ENCODE measurements at places on chromosomes 3 and 15.
A peak's percentile ranks its signal among the peaks of the same experiment; 100 is the strongest.

- DNase-seq, result no peak
Measured at GRCh38 chr3:11928381-11928780, 75.8 kb upstream of the SYN2 start.

DNA sequence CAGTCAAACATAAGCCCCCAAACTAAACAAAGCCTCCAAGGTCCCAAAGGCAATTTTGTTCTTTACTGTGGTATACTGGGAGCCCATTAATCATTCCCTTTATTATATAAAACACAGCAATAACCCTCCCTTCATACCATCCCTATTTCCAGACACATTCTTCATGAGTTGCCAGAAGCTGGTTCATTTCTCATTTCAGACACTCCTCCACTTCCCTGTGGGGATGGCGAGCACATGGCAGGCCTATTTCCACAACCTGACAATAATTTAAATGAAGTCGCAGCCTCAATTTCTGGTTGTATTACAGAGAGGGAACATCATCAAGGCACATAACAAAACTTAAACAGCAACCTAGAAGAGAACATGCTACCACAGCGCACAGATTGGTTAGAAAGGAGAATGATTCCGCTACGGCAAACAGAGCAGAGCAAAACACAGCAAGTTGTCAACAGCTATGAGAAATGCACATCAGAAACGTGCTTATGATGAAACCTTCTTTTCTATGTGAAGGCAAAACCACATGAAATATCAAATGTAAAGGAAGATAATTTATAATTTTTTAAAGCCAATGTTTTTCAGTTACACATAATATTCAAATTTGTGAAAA is 63.3 kb upstream of the ARHGEF3 start:
- DNase-seq, result no peak

GRCh38 chr3:106013971-106014370 is 145.2 kb upstream of the CBLB start:
- DNase-seq, result no peak

DNA sequence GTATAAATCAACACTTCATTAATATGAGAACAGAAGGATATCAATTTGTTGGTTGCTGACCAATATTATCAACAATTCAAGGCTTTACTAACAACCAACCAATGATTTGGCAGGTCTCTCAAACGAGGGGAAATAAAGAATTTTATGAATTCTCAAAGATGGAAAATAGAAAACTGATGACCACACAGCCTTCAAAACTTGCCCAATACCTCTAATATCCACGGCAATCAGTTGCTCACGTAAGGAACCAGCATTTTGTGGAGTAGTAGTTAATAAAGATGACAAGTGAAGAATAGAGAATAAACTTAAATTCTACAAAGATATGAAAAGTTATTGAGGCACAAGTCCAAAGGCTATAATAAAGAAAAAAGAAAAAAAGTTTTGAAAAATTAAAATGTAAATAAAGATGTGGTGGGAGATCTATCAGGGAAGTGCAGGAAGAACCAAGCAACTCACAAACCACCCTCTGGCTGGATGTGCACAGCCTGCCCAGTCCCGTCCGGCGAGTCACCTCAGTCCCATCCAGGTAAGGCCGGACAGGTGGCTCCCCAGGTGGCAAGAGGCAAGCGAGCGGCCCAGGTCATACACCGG is 808 bp downstream of the GK5 start:
- DNase-seq, result no peak

- DNase-seq, result no peak
Measured at GRCh38 chr3:114896978-114897377, 250.1 kb downstream of the ZBTB20 start.

DNA sequence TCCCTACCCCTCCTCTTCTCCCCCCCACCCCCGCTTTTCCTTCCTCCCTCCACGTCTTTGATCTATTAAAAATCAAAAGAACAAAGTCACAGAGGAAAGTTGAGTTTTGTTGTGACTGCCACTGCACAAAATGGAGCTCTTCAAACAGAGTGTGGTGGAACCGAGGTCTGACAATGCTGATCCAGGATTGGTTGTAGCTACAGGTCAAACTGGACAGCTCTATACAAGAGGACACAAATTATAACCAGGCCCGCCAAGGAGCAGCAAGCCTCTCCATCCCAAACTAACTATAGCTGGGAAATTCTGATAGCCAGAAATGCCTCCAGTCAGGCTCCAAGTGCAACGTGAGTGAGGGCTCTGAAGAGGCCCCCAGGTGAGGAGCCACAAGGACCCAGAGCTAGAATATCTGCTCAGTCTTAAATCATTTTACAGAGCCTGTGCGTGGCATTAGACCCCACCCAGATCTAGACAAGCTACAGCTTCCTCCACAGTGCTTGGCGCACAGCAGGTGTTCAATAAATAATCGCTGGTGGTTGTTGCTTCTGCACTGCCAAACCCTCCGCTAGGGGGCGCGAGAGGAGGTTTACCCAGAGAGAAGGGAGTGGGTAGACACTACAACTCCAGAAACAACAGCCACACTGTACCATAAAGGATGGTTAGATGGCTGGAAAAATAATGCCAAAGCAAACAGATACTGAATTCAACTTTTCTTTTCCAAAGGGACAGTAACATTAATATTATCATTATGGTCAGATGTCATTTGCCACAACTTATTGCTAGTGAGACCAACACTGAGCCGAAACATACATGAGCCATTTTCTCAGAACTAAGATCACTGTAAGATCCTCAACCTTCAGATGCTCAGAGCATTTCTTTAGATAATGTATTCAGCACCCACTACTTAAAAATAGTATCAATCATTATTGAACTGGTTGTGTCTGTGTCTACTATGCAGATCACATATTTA is 44.6 kb downstream of the ZIC4 start:
- peak; percentile 25 for DNase-seq

DNA sequence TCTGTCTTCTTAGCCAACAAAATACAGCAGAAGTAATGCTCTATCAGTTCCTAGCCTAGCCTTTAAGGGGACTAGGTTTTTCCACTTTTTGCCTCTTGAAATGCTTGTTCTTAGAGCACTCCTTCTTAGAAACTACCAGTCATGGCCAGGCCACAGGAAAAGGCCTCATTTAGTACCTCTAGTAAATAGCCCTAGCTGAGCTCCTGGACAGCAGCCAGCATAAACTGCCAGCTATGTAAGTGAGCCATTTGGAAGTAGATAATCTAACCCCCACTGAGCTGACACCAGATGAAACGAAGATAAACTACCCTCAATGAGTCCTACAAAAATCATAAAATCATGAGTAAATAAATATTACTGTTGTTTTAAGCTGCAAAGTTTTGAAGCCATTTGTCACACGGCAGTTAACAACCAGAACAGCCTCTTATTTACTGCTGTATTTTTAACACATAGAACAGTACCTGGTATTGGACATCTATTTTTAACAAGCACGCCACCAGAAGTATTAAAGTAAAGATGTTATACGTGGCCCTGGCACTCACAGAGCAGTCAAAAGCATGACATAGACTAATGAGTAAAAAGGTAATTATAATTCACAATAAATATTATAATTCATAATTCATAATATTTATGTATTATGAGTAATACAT is 12.0 kb downstream of the TBC1D5 start:
- DNase-seq, result no peak

GRCh38 chr3:120432150-120432860 is 18.5 kb downstream of the FSTL1 start:
- DNase-seq, result no peak

DNA sequence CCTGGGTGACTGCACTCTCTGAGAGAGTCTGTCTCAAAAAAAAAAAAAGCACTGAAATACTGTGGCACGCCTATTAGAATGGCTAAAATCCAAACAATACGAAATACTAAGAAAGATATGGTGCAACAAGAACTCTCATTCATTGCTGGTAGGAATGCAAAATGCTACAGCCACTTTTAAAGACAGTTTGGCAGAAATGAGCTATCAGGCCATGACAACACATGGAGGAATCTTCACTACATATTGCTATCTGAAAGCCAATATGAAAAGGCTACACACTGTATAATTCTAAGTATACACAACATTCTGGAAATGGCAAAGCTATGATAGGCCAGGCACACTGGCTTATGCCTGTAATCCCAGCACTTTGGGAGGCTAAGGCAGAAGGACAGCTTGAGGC is 18.8 kb downstream of the DPPA2 start:
- DNase-seq, result no peak

DNA sequence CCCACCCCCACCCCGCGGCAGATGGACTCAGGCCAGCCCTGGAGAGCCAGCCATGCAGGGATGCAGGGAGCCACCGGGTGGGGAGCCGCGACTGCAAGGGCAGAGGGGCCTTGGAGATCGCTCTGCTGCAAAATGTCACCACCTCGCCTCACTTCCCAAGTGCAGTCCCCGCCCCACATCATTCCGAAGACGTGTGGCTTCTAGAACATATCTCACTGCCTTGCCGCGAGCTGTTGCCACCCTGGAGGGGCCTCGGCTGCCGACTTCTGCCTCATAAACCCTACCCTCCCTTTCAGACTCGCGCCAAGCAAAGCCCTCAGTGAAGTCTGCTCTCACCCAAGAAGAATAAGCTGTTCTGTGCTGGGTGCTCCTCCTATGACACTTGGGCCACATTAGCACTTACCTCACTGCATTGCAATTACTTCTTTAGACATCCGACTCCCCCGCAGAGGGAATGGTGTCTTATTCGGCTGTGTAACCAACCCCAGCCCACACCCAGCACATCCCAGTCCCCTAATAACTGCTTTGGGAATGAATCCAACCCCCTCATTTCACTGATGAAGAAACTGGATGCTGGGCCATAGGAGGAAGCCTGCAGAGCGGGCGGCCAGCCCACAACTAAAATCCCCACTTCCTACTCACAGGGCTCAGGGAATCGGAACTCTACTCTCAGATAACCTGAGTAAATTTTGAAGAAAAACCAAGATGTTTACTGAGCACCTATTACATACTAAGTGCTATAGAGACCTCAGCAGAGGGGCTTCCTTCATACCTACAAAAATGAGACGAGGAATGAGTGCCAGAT is 8.6 kb downstream of the TLE3 start:
- DNase-seq, result peak; percentile 45

DNA sequence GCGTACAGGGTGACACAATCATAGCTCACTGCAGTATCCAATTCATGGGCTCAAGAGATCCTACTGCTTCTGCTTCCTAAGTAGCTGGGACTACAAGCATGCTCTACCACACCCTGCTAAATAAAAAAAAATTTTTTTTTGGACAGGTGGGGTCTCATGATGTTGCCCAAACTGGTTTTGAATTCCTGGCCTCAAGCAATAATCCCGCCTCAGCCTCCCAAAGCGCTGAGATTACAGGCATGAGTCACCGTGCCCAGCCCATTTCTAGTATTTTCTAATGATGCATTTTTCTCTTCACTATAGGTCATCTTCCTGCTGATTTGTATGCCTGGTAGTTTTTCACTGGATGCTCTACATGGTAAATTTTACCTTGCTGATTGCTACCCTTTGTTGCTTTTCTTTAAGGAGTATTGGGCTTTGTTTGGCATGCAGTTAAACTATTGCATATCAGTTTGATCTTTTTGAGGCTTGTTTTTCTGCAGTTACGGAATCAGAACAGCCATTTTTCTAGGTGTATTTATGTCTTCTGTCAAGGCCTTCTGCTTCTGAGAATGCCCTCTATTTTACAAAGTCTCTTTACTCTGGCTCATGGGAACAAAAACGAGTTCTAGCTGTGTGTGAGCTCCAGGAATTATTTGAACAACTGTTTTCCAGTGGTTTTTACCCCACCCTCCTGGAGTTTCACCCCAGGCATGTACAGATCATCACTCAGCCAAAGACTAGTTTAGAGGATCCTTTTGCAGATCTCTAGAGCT is 14.2 kb upstream of the NPTN start:
- no peak for DNase-seq

DNA sequence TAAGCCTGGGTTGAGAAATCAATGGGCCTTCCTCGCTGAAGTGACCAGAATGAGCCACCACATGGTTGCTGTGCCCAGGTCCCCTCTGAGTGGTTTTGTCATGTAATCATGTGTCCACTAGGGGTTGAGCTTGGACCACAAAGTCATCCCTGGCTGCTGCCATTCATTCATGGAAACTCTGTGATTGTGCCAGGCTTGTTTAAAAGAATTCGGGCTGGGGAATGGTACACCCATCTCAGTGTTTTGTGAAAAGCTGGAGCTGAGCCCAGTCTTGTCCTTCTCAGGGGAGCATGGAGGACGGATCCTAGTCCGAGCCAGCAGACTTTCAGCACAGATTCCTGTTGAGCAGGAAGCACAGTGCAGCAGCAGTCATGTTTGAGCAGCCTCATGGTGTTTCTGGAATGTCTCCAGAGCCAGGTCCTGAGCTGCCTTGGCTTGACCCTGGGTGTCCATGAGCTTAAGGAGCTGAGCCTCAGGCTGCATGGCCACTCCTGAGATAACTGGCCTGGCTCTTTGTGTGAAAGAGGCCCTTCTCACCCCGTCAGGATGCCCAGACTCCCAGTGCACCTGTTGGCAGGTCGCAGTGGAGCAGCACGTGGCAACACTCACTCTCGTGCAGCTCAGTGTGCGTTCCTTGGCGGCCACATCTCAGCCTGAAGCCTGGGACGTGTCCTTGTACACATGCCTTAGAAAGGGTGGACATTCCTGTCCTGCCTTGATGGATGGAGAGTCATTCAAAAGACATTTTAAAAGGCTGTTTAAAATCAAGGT is 260.3 kb upstream of the TPM1 start:
- peak; percentile 64 for DNase-seq

DNA sequence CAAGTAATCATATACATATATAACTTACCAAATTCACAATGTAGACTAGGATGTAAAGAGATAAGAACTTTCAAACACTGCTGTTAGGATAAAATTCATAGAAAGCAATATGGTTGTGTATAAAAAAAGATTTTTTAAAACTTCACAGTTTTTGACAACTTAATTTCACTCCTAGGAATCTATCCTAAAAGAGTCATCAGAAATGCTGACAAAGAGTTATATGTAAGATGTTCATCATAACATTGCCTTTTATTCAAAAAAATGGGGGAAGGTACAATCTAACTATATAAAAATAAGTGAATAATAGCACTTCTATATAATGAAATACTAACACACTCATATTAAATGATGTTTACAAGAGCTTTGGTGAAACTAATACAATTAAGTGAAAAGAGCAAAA is 4.3 kb upstream of the CLDN18 start:
- DNase-seq, result no peak

DNA sequence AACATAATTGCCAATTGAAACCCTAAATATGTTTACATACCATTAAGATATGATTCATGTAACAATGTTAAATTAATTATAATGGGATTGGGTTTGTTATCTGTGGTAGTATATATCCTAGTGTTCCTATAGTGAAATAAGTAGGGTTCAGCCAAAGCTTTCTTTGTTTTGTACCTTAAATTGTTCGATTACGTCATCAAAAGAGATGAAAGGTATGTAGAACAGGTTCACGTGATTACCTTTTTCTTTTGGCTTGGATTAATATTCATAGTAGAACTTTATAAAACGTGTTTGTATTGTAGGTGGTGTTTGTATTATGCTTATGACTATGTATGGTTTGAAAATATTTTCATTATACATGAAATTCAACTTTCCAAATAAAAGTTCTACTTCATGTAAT is 212.4 kb downstream of the CHL1 start:
- DNase-seq, result no peak

GRCh38 chr3:111715911-111716523 is 120.9 kb upstream of the ZBED2 start:
- DNase-seq, result peak; percentile 34
